ENCODE measurements at places on chromosomes 16 and 17.
A peak's percentile ranks its signal among the peaks of the same experiment; 100 is the strongest.

- DNase-seq: no peak
These were observed 229.5 kb downstream of the FTO start for GRCh38 chr16:53933407-53933806.

- peak; percentile 85 for DNase-seq
These were observed 805 bp upstream of the ORAI3 start for GRCh38 chr16:30947859-30948666.

DNA sequence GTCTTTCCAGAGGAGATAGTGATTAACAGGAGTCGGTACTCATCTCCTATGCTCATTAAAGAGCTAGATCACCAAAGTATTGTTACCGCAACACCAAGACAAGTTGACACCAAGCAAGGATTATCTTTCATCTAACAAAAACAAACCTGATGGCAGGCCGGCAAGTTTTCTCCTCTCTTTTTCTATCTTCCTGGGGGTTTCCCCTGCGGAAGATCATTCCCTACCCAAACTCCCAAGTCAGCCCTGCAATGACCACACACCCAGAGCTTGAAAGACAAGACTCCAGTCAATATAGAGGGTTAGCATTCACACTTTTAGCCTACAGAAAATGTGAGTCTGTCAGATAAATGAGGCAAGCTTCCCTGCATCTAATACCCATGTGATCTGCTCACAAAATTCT is 312.1 kb downstream of the SOX9 start:
- no peak for DNase-seq

GRCh38 chr17:43359469-43360110 is 39.2 kb upstream of the ARL4D start:
- DNase-seq: no peak

GRCh38 chr16:60945225-60945624 is 1091.0 kb downstream of the CDH8 start:
- DNase-seq: no peak

DNA sequence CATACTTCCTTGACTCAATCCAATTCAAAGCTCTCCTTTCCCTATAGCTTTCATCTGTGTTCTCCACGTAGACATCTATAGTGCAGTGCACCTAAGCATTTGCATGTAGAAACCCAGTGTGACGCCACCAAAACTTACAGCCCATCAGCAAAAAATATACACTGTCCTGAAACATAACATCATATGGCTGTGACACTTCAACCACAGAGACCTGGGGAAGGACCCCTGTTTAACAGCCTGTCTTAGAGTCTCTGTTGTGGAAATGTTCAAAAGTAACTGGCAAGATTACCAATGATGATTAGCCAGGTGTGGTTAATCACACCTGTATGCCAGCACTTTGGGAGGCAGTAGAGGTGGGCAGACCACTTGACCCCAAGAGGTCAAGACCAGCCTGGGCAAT is 22.2 kb downstream of the GSPT1 start:
- no peak for DNase-seq

DNA sequence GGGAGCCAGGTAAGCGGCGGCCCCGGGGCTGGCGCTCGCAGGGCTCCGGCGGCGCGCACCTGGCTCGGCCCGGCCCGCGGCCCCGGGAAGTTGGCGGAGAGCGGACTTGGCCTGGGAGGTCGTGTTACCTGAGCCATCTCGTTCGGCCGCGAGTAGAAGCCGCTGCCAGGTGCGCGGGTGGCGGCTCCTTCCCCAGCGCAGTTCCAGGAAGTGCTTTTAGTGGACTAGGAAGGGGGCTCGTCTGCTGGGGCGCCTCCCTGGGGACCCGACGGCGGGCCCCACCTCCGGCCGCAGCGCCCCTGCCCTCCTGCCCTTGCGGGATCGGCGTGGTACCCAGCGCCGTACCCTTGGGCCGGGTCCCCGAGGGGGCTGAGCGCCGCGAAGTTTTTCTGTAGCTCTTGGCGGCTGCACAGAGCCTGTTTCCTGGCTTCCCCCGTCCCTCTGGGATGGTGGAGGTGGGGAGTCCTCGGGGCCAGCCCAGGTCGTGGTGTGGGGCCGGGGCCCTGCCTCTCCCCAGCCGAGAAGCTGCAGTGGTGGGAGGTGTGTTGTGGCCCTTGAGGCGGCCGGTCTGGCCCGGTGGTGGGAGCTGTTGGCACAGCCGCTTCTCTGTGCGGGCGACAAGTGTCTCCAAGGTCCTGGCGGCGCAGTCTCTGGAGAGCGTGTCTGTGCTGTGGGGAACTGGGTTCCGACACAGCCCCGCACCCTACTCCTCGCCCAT is 96.9 kb downstream of the RAB11FIP4 start:
- no peak for DNase-seq

DNA sequence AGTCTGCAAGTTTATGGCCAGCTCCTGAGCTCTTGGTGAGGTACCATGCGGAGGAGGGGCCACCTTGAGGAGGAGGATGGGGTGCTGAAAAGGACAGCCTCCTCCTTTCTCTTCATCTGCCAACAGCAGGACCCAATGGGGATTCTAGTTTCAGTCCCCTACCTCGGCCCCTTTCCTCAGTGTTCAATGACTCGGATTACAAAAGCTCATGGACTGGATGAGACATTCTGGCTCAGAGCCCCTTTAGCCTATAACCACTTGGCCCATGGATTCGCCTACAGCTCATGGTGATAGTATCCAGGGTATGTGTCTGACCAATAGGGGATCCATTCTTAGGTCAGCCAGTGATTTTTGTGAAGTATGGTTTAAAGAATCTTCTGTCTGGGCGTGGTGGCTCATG is 8.5 kb upstream of the PIK3R6 start:
- no peak for DNase-seq

GRCh38 chr17:74730491-74731346 is 6.3 kb upstream of the RAB37 start:
- no peak for DNase-seq

GRCh38 chr17:17994271-17995069 is 21.8 kb downstream of the DRC3 start:
- DNase-seq: peak; percentile 33

DNA sequence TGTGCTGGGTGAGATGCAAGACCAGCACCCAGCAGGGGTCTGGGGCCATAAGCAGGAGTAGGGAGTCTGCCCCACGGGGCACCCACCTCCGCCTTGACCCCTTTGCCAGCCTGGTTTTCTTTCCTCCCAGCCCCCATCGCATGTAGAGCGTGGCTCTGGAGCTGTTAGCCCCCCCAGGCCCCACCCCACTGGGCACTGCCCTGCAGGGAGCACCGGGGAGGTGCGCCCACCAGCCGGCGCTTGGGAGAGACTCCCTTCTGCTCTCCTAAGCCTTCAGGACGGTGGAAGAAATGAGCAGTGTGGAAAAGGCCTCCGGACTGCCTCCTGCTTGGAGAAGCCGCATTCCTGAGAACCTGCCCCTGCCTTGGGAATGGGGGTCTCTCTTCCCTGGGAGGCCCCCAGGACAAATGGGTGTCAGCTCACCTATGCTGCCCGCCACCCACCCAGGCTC is 186.2 kb downstream of the IRF8 start:
- DNase-seq: no peak

- no peak for DNase-seq
These were observed 38.5 kb downstream of the MSI2 start for GRCh38 chr17:57294629-57295501.

- no peak for DNase-seq
These were observed 96.3 kb upstream of the CHMP6 start for GRCh38 chr17:80895366-80895765.

- peak; percentile 28 for DNase-seq
These were observed 11.0 kb downstream of the KRT32 start for GRCh38 chr17:41456204-41456603.

DNA sequence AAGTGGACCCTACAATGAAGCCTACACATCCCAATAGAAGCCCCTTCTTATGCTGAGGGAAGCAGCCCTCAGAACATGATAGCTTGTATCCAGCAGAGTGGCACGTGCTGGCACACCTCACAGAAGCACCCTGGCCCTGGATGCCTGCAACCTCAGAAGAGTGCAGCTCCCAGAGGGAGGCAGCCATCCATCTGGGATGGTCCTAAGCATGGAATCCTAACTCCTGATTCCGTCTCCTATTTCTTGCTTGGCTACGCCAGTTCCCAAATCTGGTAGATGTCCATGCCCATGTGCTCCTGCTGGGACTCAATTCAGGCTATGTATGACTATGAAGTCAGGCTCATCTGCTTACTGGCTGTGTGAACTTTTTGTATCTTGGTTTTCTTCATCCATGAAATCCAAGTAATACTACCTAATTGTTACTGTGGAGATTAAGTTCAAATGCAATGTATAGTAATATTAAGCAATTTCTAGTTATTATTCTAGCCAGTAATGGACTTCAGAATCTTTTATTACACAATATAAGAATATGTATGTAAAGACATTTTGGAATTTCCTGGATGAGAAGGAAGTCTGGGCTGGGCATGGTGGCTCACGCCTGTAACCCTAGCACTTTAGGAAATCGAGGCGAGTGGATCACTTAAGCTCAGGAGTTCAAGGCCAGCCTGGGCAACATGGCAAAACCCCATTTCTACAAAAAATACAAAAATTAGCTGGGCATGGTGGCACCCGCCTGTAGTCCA is 32.4 kb downstream of the SIAH1 start:
- DNase-seq: no peak

GRCh38 chr17:44780161-44780560 is 21.4 kb downstream of the ADAM11 start:
- no peak for DNase-seq

DNA sequence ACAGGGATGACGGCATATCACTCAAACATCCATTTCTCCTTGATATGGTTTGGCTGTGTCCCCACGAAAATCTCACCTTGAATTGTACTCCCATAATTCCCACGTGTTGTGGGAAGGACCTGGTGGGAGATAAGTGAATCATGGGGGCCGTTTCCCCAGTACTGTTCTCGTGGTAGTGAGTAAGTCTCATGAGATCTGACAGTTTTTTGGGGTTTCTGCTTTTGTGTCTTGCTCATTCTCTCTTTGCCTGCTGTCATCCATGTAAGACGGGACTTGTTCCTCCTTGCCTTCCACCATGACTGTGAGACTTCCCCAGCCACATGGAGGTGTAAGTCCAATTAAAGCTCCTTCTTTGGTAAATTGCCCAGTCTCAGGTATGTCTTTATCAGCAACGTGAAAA is 30.3 kb downstream of the TRAP1 start:
- DNase-seq: no peak

GRCh38 chr16:84281074-84281473 is 13.6 kb upstream of the WFDC1 start:
- no peak for DNase-seq

DNA sequence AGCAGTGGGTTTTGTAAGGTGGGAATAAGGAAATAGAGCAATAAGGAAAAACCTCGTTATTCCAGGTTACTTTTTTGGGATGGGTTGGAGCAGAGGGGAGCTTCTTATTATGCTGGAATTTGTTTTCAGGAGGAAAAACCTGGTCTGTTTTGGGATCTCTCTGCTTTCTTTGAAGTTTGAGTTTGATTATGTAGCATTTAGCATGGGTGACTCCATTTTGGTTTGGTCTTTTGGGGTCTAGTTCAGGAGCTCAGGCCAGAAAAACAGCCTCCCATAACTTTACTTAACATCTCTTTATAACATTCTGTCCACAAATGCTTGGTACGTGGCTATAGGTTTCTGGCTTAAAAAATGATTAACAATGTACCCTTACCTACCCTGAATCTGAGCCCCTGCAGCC is 8.5 kb upstream of the ZG16 start:
- DNase-seq: no peak

DNA sequence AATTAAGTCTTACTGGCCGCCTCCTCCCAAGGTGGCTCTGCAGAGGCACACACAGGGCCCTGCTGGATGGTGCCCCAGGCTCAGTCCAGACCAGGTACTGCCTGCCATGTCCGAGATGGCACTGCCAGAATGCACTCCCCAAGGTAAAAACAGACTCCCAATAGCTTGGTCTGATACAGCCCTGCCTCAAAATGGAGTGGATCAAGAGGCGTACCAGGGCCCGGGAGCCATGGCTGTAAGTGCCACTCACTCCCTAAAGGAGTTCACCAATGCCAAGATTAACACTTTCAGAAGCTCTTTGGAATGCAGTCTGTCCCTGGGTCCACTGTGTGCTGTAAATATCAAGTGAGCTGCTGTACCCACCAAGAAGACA is 576 bp upstream of the MYO18A start:
- no peak for DNase-seq

GRCh38 chr16:49587511-49587910 is 213.9 kb downstream of the C16orf78 start:
- no peak for DNase-seq

DNA sequence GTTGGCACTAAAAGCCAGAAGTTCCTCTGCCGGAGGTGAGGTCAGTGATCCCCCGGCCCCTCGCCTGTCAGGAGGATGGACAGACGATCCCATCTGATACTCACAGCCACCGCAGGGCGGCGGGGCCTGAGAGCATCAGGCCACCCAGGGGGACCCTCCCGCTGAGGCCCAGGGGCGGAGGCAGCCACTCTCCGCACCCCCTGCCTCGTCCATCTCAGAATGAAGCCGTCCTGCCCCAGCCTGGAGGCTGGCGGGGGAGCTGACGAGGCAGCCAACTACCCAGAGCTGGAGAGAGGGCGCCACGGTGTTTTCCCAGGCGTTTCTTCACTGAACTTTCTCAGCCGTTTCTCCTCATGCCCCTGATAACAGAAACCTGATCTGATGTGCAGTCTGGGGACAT is 22.6 kb downstream of the TPSD1 start:
- DNase-seq: no peak

DNA sequence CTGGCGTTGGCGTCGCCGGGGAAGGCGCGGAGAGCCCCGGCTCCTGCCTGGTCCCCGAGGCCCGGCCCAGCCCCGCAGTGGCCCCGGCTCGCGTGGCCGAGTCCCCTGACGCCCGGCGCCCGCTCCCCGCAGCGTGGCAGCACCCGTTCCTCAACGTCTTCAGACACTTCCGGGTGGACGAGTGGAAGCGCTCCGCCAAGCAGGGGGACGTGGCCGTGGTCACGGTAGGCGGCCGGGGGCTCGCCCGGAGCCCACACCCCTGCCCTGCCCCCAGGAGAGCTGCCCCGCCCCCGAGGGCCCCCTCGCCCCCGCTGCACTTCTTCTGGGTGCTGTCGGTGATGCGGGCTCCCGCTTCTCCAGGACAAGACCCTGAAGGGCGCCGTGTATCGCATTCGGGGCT is 466 bp downstream of the WDR90 start:
- DNase-seq: no peak

DNA sequence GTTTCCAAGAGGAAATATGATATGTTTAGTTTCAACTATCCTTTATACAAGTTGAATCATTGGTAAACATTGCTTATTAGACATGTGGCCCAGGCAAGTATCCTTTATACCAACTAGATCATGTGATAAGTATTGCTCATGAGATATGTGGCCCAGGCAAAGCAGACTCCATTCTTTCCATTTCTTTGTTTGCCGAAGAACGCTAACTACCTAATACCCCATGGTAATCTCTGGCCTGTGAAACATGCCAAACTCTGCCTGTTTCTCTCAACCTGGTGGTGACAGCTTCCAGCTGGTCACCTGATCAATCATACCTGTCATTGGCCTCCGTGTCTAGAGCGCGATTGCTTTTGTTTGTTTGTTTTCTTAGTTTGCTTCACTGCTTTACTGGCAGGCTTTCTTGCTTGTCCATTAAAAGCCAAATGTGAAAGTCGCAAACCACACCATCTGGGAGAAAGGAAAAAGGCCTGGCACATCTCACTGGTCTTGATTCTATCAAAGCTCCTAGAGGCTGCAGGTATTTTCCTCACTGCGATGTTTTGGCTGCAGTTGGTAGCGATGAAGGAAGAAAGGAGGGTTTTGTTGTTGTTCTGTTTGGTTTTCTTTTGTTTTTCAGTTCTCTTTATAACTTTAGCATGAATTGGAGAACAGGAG is 686.2 kb downstream of the KCNJ2 start:
- peak; percentile 16 for DNase-seq

GRCh38 chr17:9402590-9403199 is 172.9 kb downstream of the STX8 start:
- no peak for DNase-seq
